CD4-positive, alpha-beta T cell treated with Interleukin-21 for 1 hour (primary cell): ENCODE measurements at places on chromosomes 7 and 10.

GRCh38 chr7:134742688-134743350 is 36.6 kb upstream of the CALD1 start:
- no peak for DNase-seq

- DNase-seq, result no peak
These were observed 25.1 kb downstream of the VSTM4 start for GRCh38 chr10:49090189-49090575.

- no peak for DNase-seq
These were observed 1259.7 kb downstream of the XPNPEP1 start for GRCh38 chr10:108663587-108663986.

DNA sequence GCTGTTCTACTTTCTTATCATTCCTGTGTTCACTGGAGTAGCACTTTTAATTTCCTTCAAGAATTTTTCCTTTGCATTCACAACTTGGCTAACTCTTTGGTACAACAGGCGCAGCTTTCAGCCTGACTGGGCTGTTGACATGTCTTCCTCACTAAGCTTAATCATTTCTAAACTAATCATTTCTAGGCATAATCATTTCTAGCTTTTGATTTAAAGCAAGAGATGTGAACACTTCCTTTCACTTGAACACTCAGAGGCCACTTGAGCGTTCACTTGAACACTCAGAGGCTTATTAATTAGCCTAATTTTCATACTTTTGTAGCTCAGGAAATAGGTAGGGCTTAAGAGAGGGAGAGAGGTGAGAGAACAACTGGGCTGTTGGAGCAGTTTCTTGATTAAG is 15.9 kb downstream of the C10orf90 start:
- DNase-seq, result no peak

- DNase-seq, result no peak
These were observed 476 bp upstream of the RET start for GRCh38 chr10:43076311-43076875.

- DNase-seq, result no peak
These were observed 66.1 kb downstream of the SNX10 start for GRCh38 chr7:26357799-26358151.

DNA sequence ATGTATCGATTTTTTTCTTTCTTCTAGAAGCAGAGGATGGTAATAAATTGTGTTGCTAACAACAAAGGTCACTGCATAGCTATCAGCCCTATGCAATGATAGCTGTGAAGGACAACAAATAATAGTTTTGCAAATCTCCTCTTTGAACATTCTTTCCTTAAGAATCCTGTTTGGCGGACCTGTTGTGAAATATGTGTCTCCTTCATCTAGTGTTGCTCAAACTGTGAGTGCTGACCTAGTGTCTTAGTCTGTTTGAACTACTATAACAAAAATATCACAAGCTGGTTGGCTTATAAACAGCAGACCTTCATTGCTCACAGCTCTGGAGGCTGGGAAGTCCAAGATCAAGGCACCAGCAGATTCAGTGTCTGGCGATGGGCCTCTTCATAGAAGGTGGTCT is 53.7 kb downstream of the CAV1 start:
- DNase-seq, result no peak

DNA sequence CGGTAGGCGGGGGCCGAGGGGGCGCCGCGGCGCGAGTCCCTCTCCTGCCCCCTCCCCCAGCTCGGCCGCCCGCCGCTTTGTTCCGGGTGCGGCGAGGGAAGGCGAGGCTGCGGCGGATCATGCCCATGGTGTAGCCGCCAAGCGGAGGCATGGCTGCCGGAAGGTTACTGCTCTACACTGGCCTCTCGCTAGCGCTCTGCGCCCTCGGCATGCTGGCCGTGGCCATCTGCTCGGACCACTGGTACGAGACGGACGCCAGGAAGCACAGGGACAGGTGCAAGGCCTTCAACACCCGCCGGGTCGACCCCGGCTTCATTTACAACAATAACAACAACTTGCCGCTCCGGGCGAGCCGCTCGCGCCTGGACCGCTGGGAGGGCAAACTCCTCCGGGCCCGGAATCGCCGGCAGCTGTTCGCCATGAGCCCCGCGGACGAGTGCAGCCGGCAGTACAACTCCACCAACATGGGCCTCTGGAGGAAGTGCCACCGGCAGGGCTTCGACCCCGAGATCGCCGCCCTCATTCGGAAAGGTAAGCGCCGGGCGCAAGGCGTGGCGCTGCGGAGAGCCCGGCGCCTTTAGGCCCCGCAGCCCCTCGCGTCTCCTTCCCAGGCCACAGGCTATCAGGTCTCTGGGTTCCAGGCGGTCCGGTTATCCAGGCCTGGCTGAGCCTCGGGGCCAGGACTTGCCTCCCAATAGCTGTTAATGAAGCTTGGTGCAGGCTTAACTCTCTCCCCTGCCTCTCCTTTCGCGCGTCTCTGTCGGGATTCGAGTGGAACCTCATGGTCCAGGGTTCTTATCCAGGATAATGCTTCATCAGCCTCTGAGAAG is 513 bp downstream of the TMEM178B start:
- DNase-seq, result no peak

GRCh38 chr10:5782174-5782573 is 31.1 kb downstream of the GDI2 start:
- DNase-seq, result no peak

DNA sequence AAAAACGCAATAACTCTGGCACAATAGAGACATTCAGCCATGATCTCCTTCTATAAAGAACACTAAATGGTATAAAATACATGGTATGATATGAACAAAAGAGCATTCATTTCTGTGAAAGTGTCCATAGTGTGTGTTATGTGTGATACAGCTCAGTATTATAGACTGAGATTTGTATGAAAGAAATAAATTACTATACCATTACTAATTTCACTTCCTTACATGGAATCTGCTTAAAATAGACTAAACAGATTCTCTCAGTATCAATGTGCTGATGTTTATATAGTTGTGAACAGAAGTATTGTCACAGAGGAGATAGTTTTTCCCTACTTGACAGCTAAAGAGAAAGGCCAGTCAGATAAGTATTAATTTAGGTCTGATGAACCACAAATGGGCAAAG is 10.8 kb downstream of the SEMA3A start:
- DNase-seq, result no peak

- DNase-seq, result no peak
These were observed 35.4 kb upstream of the KNDC1 start for GRCh38 chr10:133124357-133125211.

DNA sequence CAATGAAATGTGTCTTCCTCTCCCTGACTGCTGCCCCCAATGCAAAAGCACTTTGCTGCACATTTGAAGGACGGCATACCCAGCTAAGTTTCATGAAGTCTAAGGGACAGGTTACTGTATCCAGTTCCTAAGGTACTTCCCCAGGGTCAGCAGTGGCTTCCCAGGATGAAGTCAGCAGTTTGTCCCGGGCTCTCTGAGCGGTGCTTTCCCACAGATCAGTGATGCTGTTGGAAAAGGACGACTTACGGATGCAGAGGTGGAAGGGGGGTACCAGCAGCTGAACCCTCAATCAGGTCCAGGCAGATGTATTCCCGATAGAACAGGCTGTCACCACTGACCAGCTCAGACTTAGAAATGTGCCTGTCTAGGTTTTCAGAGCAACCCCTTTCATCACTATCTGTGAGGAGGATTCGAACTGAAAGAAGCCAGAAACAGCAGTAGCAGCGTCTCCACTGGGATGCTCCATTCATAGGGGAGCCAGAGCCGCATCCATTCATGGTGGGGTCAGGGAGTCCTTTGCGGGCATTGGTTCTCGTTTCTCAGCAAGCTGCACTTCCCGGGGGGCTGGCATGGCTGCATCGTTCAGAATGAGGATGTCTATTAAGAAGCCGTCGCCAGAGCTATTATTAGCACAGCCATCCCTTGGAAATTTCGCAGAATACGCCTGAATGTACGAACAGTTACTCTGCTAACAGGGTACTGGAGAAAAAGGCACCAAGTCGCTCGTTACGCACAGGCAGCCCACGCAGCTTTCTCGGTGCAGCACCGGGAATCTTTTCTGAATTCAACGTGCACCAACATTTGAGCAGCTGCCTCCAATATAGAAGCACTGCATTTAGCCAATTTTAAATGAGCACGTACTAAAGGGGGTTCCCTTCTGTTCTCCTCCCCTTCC is 303.7 kb downstream of the PRPF18 start:
- no peak for DNase-seq

GRCh38 chr10:4990217-4990616 is 13.4 kb downstream of the AKR1C2 start:
- DNase-seq, result no peak

GRCh38 chr10:128001849-128002248 is 94.9 kb downstream of the PTPRE start:
- DNase-seq, result no peak

DNA sequence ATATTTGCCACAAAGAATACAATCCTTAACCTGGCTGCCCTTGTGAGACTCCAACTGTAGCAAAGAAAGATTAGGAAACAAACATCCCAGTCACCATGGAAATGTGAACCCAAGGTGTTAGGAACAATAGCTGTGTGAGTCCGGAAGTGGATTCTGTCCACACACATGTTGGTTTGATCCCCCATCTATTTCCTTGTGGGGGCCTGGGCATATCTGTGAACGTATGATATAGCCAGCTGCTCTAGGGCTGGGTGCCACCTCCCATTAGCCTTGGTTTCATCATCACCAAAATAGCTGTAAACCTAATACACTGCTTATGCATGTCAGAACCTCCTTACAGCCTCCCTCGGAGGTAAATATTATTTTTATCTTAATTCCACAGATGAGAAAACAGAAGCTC is 26.4 kb downstream of the GRK5 start:
- no peak for DNase-seq

DNA sequence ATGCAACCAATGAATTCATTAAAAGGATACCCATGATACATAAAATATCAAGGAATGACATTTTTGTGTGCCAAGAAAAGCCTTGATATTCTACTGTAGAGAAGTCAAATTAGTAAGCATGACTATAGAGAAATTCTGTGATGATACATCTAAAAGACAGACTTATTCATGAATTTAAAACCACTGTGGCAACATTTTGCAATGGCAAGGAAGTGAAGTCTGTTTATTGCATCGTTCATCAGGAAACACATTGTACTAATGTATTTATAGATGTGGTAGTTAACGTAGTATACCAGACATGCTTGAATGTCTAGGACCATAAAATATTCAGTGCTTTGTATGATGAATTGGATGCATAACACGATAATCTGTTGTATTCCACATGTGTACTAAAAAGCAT is 9.3 kb upstream of the CLEC5A start:
- no peak for DNase-seq

DNA sequence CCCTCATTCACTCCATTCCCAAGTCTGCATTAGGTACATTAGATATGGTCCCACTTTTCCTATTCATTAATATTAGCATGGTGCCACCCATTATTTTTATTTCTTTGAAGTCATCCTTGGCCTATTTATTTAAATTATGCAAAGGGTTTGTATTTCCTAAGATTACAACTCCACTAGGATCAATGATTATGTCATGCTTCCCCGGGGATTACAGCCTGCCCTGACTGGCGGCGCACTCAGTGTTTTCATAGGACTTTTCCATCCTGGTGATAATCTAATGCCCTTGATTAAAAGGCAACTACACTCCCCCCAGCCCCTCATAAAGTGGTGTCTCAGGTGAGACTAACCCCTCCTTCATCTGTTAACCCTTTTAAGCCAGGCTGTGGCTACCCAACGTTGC is 187.2 kb downstream of the POU6F2 start:
- no peak for DNase-seq

DNA sequence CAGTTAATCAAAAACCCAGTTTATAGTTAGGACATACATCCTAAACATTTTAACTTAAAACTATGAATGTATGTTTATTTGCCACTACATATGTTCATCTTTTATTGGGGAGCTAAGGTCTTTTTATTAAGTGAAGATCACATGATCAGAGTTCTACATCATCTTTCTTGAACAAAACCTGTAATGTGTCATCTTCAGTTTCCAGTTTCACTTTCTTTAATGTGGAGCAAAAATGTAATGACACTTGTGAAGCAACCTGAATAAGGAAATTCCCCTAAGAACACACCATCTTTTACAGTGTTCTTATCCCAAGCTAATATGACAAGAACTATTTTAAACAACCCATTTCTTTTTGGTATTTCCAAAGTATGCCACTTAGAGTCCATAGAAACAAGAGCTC is 166.7 kb upstream of the BET1 start:
- no peak for DNase-seq

GRCh38 chr7:49767719-49768118 is 5.7 kb upstream of the VWC2 start:
- no peak for DNase-seq

DNA sequence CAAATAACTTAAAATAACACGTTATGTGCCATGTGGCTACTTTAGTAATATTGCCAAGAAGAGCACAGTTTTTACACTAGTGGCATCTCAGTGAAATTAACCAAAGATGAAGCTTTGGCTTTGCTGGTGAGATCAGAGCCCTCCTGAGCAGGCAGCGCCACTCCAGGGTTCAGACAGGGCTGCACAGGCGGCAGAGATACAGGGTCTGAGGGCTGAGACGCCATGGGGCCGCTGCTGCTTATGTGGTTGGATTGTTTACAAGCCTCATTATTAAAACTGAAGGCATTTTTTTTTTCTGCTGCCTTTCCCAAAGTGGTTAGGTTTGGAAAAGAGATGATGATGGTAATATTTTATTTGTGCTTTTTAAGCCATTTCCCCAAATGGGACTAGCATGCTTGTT is 68.8 kb upstream of the DNAJB6 start:
- DNase-seq, result no peak

DNA sequence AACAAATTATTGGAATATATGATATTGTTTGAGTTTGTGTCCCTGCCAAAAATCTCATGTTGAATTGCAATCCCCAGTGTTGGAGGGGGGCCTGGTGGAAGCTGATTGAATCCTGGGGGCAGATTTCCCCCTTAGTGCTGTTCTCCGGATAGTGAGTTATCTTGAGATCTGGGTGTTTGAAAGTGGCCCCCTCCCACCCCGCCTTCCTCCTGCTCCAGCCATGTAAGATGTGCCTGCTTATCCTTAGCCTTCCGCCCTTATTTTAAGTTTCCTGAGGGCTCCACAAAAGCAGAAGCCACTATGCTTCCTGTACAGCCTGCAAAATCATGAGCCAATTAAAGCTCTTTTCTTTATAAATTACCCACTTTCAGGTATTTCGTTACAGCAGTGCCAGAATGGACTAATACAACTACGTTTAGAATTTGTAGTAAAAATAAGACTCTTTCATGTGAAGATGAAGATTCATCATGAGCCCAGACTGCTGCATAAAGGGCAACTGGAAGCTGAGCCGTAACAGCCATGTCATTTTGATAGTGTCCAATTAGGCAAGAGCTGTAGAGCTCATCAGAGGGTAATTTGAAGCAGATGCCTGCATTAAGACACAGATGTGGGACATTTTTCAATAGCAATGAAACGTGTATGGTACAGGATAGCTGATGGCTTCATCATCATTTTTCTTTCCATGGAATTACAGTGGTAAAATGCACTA is 1007.2 kb downstream of the REEP3 start:
- DNase-seq, result no peak

DNA sequence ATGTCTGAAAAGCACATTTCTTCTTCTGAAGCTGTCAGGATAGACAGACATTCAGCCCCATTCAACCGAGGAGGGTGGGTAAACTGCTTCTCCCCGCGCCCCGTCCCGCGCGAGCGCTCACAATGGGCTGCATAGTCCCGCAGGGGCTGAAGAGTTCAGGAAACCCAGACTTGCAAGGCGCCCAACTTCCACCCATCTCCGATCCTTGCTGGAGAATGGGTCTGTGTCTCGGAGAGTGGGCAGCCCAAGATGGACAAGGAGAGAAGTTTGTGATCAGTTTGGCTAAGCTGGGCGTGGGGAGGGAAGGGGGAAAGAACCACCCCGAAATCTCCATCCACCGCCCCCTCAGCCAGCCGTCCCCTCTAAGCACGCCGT is 686 bp downstream of the AASS start:
- DNase-seq, result no peak

- no peak for DNase-seq
These were observed 182.8 kb upstream of the ANKRD30A start for GRCh38 chr10:36942616-36943015.

- no peak for DNase-seq
These were observed 724.6 kb upstream of the SORCS1 start for GRCh38 chr10:107889105-107889504.
